ENCODE measurements at places on chromosomes 2 and 18. TPM values are rescaled to one million over a fixed set of nuclear protein-coding genes. Genes with fewer than 3 reads are reported as not detected.

GRCh38 chr2:148515976-148516375 lies 128.6 kb upstream of the EPC2 start:
- DNase-seq, result no peak

DNA sequence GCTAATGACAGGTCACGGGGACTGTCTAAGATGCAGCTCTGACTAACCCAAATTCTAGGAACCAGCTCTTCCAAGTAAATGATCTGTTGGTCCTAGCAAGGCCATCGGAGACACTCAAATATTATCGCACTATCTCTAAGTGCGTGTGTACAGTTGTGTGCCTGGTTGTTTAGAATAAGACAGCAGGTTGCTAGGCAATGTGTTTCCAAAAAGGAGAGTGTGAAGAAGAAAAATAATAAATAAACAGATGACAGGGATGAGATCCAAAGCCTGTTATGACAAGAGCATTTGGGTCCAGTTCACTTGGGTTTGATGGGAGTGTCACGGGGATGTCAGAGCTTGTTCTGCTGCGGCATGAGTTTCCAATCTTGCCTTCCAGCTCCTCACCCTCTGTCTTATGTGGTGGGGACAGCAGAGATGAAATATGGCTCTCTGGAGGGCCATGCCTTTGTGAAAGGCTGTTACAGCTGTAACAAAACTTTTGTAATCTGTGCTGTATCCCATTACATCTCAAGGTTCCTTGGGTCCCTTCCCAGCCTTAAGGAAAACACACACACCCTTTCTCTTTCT lies 127.5 kb upstream of the TNP1 start:
- no peak for DNase-seq

- DNase-seq, result no peak
These were observed 121.0 kb downstream of the MYO1B start for GRCh38 chr2:191366199-191366598.

DNA sequence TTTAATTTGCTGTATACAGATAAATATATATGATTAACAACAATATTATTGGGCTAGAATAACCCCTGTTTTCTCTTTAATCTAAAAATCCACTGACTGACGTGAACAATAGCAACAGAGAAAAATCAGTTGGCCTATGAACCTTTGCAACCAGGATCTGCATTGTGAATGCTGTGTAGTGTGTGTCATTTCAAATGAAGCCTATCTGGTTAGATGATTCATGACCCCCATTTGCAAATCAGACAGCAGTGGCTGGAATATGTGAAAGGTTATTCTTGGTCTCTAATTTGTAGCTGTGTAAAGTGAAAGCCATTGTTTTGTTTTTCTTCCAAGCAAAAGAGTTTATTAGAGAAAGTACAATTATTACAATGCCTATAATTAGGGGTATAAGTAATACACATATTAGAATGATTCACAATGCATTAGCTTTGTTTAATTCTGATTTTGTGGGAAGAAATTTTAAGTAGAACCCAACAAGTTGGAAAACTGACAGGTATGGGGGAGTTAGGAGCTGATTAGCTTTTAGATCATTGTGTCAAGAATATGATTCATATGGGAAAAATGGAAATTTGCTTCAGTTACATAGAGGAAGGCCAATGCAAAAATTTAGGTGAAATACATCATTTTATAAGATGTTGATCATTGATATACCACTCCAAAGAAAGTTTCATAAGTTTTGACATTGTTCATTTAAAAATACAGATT lies 1362.2 kb upstream of the TMEFF2 start:
- peak; percentile 37 for DNase-seq

DNA sequence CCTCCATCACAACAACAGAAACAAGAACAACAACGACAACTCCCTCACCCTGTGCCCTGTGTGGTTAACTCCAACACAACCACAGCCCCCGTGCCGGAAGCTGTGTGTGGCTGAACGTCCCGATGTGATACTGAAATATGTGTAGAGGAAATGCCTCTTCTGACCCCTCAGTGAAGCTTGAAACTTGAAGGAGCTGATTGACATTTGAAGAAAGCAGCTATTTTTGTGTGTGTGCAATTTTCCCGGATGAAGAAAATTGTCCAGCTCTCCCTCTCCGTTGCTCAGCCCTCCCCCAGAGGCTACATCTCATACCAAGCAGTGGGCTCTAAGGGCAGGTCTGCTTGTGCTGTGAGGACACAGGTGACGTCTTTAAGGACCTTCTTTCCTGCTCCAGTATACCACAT lies 173.8 kb downstream of the ICOS start:
- no peak for DNase-seq

DNA sequence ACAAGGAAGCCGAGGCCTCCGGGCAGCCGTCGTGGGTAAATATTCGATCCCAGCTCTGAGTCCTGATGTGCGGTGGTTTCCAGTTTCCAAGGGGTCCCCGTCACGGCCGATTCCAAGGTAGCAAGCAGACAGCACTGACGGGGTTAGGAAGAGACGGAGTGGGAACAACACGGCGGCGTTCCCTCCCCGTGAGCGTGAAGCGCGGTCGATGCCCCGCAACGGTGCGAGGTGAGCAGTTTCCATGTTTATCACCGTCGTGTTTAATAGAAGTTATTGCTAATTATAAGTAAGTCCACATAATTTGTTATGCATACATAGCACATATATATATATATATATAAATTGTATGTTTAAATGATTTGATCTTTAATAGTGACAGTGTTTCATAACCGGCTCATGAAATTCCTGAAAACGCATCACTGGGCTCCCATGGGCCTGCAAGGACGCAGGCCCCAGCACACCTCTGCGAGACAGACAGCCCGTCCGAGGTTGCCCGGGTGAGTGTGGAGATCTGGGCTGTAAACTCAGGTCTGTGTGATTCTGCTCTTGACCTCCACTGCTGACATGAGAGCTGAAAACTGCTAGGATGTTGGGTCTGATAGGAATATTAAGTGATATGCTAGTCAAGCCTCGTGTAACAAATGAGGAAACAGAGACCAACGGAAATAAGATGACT lies 243.5 kb upstream of the SALL3 start:
- DNase-seq, result no peak

- no peak for DNase-seq
These were observed 39.6 kb downstream of the INHBB start for GRCh38 chr2:120385355-120386127.

GRCh38 chr18:8741532-8741931 lies 36.2 kb downstream of the MTCL1 start:
- DNase-seq, result no peak

DNA sequence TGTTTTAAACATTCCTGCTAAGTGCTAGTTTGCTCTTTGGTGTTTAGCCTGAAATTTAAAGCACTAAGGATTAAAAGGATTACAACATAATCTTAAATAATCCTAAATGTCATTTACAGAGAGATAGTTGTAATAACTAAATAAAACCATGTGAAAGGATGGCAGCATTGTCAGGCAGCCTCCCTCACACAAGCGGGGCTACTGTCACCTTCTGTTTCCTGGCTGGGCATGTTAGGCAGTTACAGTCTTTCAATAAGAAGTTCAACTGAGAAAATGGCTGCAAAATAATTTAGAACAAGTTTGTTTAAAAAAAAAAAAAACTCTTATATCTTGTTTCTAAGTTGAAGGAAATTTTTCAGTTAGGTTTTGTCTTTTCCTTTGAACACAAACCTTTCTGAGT lies 124.9 kb downstream of the ARHGAP15 start:
- no peak for DNase-seq

DNA sequence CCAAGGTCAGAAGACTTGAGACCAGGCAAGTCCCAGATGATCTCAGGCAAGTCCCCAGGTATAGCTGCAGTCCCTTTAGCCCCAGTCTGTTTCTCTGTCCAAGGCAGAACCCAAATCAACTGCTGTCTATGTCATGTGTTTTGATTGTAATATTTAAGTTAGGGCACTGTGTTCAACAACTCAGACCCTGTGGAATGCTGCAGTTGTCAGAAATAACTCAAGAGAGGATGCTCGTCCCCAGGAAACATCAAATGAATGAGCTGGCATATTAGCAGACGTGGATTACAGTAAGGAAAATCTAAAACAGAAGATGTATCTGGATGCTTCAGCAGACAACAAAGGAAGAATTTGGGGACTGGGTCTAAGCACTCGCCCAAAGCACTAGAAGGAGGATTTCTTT lies 70.1 kb downstream of the BCL11A start:
- DNase-seq, result no peak

GRCh38 chr2:68673631-68674030 lies 30.3 kb downstream of the PROKR1 start:
- no peak for DNase-seq

DNA sequence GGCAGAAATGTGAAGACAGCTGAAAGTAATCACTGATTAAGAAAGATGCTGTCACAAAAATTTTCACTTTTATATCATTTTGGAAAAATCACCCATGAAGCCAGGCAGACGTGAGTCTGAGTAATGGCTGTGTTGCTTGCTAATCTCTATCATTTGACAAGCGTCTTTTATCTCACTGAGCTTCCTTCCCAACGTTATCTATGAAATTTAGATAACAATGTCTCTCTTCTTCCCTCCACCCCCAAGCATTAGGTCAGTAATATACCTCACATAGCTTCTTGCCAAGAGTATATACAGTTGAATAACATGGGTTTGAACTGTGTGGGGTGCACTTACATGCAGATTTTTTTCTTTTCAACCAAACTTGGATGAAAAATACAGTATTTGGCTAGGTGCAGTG lies 388.6 kb upstream of the NRXN1 start:
- DNase-seq, result no peak

- DNase-seq, result no peak
These were observed 57.6 kb upstream of the ZNF532 start for GRCh38 chr18:58806826-58807714.

DNA sequence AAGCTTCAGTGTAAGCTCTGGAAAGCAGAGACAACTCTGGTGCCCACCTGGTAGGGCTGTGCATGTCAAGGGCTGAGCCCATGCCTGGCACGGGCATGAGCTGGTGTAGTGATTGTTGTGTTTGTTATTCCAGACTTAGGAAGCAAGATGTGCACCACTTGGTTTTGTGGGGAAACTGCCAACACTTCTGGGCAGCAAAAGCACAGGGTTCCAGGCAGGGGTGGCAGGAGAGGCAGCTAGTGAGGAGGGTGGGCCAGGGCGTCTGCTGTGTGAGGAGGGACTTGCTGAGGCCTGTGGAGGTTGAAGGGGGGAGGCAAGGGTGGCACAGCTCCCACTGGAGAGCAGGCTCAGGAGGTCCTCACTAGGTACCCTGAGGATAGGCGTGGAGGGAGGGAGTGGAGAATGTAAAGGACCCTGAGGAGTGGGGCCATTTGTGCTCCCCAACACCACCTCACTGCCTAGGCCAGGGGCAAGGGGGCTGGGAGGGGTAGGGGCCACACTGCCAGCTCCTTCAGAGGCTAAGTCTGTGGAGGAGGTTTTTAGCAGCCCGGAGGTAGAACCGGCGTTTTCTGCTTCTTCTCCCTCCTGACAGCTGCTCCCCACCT lies 104.0 kb upstream of the POU3F3 start:
- no peak for DNase-seq

- no peak for DNase-seq
These were observed 579 bp downstream of the STAT4 start for GRCh38 chr2:191150230-191150599.

DNA sequence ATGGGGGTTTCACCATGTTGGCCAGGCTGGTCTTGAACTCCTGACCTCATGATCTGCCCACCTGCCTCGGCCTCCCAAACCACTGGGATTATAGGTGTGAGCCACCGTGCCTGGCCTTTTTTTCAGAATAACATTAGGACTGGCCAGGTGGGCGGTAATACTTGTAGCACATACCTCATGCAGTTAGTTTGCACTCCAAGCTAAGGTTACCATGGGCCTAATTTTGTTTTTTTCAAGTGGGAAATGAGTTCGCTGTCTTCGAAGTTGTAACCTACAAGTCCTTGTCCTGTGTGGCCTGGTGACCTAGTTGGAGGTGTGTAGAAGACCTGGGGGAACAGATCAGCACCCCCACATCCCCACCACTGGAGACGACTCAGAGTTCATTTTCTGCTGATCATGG lies 74.8 kb downstream of the LYPD1 start:
- DNase-seq, result no peak

DNA sequence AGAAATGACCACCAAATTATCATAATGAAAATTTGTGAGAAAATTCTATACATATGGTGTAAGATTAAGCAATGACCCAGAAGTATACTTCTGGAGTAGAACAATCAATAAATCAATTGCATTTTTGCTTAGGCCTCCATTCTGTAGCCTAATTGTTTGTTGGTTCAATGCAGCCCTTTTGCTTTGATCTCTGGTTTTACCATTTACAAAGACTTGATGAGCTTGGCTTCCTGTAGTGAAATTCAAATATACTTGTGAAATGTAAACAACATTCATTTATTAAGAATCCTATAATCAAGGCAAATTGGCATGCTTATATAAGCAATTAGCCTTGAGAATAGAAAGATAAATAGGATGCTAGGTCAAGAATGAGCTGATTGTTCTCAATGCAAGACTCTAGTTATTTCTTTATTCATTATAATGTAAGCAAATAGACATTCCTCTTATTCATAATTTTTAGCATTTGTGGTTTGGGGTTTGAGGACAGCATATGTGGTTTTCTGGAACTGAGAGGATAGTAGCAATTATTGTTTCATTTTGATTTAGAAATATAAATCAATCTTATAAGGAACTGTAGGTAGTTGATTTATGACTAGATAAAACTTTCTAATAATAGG lies 9.7 kb downstream of the FMNL2 start:
- no peak for DNase-seq

- DNase-seq, result peak; percentile 94
These were observed 18.1 kb downstream of the DTNB start for GRCh38 chr2:25655316-25655715.

DNA sequence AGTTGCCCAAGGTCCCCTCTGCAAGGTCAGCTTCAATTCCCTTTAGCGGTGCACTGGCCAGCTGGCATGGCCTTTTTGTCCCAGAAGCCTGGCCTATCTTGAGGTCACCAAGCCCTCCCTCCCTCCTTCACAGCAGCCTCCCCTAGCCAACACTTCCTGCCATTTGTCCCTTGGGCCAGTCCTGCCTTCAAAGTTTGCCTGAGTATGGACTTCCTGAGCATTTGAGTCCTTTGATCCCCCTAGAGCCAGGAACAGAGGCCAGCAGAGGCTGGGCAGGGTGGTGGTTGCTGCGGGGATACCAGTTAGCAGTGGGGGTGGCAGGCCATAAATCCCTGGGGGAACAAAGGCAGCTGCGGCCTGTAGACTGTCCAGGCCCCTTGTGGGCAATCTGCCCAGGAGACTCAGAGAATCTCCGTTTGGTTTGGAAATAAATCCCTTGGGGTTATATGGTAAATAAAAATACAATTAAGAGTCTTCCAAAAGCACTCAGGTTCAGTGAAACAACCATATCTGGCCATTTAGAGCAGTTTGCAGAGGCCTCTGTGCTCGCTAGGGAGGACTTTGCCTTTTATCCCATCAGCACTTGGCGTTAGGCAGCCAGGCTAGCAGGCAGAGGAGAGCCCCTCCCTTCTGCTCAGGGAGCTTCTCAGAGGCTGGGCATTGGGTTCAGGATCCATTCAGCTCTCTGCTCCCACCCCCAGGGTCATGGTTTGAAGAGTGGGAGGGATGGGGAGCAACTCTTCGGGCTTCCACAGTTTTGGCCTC lies 3.1 kb upstream of the HES6 start:
- DNase-seq, result no peak

The ACADL gene
- total RNA-seq, result not detected

The C2orf66 gene
- total RNA-seq, result 0.14 TPM

The COLEC11 gene
- not detected for total RNA-seq

The MSGN1 gene
- total RNA-seq, result not detected

The TTN gene
- not detected for total RNA-seq

The FSIP2 gene
- 0.04 TPM for total RNA-seq

The ARHGEF33 gene
- 0.37 TPM for total RNA-seq

The GREB1 gene
- 0.11 TPM for total RNA-seq

The SMIM21 gene
- not detected for total RNA-seq

The MYO3B gene
- 2.6 TPM for total RNA-seq

The CERKL gene
- not detected for total RNA-seq

The EMILIN2 gene
- 0.42 TPM for total RNA-seq

The TDRD15 gene
- not detected for total RNA-seq

The EVX2 gene
- total RNA-seq, result not detected

Measured in foreskin keratinocyte (primary cell).